ENCODE measurements at places on chromosomes 12 and 14.

DNA sequence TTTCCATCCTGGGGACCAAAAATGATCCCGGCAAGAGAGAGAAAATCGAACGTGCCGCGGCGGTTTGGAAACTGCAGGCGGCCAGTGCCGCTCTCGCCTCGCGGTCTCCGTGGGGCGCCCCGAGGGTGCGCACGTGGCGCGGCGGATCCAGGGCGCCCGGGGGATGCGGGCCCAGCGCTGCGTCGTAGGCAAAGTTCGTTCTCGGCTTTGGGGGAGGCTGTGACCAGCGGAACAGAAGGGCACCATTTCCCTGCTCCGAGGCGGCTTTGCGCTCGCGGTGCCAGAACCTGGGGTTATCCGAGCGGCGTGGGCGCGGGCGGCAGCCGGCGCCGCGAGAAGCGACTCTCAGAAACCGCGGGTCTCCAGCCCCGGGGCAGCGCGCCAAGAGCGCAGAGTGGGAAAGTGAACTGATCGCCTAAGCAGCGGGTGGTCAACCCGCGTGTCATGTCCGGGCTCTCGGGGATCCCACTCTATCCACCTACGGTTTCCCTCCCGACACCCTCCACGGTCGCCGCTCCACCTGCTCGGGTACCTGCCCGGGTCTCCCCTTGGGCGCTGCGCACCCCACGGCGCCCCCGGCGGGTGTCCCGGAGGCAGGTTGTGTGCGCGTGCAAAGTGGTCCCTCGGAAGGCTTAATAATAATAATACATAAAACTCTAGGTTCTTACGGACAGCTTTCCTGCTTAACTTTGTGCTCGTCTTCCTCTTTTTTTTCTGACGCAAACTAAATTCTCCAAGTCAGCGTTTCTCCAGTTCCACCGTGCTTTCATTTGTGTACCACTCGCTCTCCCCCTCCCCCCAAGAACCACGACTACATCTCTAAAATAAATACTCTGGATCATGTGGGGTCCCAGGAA lies 1.2 kb downstream of the ESRRB start:
- peak; percentile 16 for DNase-seq

- no peak for DNase-seq
These were observed 4.7 kb downstream of the RPS29 start for GRCh38 chr14:49581209-49582112.

DNA sequence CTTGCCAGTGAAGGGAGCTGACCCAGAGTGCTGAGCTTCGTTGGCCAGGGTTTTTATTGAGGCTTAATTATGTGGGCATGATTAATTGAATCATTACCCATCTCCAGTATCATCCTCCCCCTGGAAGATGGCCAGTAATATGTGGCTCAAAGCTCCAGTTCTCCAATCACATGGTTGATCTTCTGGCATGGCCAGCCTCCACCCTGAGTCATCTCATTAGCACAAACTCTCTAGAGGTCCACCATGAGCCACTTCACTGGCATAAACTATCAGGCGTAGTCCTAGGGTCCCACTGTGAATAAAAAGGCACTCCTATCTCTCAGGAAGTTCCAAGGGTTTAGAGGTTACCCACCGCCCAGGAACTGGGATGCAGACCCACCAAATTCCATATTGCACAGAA lies 135.0 kb downstream of the ANO6 start:
- DNase-seq = no peak

- peak; percentile 8 for DNase-seq
These were observed 5.5 kb downstream of the TMEM63C start for GRCh38 chr14:77186911-77187648.

Data from NCI-H345 (cell line).